ENCODE measurements at places on chromosomes 13 and 19. TPM values are rescaled to one million over a fixed set of nuclear protein-coding genes. Genes with fewer than 3 reads are reported as not detected.

KLK10 gene
- 74.0 TPM for total RNA-seq

GNA15 gene
- 28.7 TPM for total RNA-seq

OLFM2 gene
- 2.0 TPM for total RNA-seq

IQCN gene
- 0.19 TPM for total RNA-seq

FLT3LG gene
- 4.2 TPM for total RNA-seq

CLDND2 gene
- not detected for total RNA-seq

ADGRE3 gene
- not detected for total RNA-seq

PSG2 gene
- not detected for total RNA-seq

COL5A3 gene
- 0.33 TPM for total RNA-seq

ATP8A2 gene
- total RNA-seq: 0.67 TPM

ZNF575 gene
- total RNA-seq: 2.1 TPM

RYR1 gene
- 0.07 TPM for total RNA-seq

ZNF221 gene
- total RNA-seq: 3.1 TPM

SCGB2B2 gene
- 0.88 TPM for total RNA-seq

CXCL17 gene
- total RNA-seq: not detected

MBNL2 gene
- total RNA-seq: 125 TPM

CYP4F22 gene
- total RNA-seq: not detected

CEACAM19 gene
- 1.8 TPM for total RNA-seq

SIAH3 gene
- under 0.01 TPM for total RNA-seq

ZNF540 gene
- total RNA-seq: 1.5 TPM

ARRDC5 gene
- total RNA-seq: not detected

Data from mammary epithelial cell (primary cell).